ENCODE measurements at places on chromosomes 7 and 10.

GRCh38 chr7:70614237-70615045 lies 517.5 kb upstream of the GALNT17 start:
- no peak for DNase-seq

- DNase-seq = no peak
Measured at GRCh38 chr7:24896031-24896501, 83.9 kb downstream of the OSBPL3 start.

DNA sequence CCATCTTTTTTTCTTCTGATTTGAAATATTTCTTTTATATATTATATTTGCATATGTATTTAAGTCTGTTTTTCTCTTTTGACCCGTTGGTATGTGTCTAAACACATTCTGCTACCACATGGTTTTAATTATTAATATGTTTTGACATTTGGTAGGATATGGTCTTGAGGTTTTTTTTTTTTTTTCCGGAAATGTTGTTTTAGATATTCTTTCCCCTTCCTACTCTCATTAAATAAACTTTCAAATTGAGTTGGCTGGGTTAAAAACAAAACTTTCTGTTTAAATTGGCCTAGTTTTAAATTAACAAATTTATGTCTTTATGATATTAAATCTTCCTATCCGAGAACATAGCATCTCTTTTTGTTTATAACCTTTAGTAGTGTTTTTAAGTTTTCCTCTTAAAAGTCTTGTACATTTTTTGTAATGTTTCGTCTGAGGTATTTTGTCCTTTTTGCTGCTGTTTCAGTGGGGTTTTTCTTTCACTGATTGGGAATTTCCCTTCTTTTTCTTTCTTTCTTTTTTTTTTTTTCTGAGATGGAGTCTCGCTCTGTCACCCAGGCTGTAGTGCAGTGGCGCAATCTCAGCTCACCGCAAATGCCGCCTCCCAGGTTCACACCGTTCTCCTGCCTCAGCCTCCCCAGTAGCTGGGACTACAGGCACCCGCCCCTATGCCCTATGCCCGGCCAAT lies 25.4 kb downstream of the STAM start:
- no peak for DNase-seq

DNA sequence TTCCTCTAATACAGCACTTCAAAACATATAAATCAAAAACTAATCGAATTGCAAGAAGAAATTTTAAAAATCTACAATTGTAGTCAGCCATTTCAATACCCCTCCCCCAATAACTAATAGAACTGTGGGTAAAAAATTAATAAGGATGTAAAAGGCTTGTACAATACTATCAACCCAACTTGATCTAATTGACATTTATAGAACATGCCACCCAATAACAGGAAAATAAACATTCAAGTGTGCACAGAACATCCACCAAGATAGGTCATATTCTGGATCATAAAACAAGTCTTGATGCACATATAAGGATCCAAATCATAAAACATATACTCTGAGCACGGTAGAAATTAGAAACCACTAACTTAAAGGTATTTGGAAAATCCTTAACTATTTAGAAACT lies 4.0 kb upstream of the GPAM start:
- DNase-seq = no peak

DNA sequence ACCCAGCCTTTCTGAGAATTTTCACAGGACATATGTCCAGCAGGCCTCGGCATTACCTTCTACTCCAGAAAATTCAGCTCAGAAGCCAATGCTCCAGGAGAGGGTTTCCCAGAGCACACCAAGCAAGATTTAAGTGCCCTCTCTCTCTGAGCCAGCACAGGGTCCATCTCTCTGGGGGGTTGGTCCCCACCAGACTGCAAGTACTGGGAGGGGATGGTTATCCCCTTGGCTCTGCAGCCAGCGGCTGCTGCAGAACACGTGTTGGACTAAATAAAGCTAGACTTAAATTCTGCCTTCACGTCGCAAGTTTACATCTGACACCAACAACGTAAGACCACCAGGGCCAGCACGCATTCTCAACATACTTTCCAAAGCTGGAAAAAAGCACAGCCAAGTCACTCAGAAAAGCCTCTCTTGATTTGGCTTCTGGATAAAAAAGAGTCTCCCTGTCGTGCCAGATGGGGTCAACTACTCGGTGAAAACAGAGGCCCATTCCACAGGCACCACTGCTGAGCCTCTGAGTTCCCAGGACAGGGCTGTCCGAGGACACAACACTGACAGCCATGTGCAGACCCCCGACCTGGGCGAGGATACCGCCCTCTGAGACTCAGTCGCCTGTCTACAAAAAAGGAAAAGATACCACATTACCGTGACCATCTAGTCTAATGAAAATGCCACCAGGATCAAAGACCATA lies 77.3 kb downstream of the CTBP2 start:
- DNase-seq = no peak

DNA sequence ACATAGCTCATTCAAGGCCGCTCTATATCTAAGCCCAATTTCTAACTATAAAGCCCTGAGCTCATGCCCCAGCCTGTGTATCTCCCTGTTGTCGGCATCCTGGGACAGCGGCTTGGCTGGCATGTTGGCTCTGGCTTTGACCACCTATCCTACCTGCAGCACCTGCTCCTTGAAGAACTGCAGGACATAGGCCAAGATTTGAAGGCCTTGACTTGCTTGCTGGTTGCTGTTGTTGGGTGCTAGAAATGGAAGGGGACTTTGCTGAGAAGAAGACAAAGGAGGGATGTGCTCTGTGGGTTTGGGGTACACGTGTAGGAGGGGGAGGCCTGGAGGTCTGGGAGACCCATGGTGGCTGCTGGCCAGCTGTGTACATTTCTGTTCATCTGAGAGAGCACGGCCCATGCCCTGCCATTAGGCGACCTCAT lies 11.1 kb downstream of the PNLIPRP2 start:
- no peak for DNase-seq

DNA sequence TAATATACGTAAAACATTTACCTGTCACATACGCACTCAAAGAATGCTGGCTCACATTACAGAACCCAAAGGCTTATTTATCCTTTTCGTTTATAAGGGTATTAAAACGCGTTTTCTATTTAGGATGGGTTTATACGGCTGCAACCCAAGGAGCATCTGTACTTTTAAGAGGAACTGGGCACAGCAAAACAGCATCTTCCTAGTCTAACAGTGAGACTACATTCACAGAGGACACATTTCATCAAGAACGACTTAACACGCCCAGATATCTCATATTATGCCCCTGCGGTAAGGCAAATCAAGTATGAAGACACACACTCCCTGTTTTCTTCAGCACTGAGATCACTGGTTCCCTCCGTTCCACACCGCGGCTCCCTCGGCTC lies 533 bp upstream of the DMTF1 start:
- no peak for DNase-seq

DNA sequence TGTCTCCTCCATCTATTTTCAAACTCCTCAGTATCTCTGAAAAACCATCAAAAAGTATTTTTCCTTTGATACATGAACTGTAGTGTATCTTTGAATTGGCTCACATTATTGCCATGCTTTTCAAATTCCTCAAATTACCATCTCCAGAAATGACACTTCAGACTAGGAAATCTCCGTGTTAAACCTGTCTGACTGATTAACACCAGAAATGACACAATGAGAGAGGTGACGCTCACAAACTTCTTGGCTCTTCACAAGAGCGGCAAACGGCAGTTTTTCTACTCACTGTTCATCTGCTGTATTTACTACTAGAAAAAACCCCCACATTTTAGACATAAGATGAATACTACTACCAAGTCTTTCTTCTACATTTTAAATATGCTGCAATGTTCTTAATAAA lies 56.6 kb downstream of the MKX start:
- DNase-seq = no peak

DNA sequence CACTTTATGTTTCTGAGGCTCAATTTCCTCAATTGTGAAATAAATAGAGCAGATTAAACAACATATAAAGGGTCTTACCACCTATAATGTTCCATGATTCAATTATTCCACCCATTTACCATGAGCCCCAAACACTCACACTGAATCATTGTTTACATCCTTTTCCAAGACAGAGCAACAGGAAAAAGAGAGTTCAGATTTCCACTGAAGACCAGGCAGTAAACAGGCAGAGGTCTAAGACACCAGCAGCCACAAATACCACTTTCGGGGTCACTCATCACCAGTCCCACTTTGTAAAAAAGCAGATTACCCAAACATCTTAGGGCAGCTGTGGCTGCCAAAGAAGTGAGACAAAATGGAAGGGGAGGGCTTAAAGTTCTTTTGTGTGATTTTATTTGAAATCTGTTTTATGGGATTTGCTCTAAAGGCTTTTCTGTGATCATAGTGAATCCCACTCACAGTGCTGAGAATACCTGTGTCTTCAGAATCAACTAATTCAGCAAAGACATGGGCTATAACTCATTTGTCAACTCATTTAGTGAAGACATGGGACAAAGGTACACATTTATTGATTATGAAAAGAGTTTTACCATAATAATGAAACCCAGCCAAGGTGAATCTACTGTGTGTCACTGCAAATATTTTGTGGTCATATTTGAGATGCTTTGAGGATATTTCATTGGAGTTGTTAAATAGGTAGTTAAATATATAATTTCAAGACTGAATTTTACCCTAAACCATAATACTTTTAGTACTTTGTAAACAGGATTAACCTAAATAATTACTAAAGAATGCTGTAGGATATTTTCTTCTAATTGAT lies 24.8 kb upstream of the DLD start:
- no peak for DNase-seq

DNA sequence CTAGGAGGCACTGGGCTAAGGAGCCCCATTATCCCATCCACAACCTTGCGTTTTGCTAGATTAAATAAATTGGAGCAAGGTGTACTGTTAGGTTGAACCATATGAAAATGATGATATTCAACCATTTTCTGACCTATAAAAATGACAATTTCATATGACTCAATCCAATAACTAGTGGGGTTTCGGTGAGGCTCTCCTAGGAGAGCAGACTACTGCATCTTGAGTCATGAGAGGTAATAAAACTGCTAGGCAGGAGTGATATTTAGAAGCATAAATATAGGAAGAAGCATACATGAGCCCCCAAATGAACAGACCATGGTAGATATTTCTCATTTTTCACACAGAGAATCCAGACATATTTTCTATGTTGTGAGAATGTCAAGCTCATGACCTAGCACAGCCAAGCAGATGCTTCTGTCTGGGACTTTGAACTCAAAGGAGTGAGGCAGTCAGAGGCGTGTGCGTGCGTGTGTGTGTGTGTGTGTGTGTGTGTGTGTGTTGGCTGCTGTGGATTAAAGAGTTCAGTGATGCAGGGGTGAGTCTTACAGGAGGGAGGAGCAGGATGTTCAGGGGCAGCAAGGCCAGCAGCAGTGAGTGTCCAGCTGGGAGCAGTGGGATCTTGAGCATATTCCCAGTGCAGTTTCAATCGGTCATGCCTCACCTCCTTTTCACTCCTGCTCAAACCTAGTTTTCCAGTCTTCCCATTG lies 17.8 kb upstream of the WDR11 start:
- DNase-seq = no peak

DNA sequence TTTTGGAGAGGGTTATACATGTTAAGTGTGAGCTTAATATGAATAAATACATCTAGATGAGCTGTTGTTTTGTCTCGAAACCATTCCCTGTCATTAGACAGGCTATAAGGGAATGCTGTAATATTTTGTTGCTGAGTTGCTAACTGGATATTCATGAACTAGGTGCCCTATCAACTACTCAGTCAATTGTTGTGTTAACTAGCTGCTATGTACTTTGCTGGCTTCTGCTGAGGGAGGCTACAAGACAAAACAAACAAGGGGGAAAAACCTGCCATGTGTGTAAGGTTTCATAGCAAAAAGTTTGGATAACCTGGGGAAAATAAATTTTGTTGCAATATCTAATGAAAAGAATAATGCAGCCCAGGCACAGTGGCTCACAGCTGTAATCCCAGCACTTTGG lies 110.4 kb downstream of the CSTF2T start:
- DNase-seq = no peak

GRCh38 chr10:6995831-6996230 lies 415.0 kb downstream of the SFMBT2 start:
- DNase-seq = no peak

DNA sequence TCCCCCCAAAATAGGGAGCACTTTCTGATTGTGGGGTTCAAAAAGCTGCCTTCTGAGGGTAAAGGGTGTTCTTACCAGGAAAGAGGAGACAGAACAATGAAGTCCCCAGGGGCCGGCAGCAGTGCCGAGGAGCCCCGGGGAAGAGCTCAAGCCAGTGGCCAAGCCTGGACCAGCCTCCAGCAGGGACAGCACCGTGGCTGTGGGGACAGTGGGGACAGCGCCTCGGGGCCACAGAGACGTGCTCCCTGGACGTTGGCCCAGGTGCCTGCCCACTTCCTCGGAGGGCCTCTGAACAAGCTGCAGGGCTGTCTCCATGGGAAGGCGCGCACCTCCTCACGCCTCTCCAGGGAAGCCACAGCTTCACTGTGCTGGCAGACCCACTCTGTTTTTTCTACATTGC lies 312.6 kb downstream of the PTPRN2 start:
- no peak for DNase-seq

DNA sequence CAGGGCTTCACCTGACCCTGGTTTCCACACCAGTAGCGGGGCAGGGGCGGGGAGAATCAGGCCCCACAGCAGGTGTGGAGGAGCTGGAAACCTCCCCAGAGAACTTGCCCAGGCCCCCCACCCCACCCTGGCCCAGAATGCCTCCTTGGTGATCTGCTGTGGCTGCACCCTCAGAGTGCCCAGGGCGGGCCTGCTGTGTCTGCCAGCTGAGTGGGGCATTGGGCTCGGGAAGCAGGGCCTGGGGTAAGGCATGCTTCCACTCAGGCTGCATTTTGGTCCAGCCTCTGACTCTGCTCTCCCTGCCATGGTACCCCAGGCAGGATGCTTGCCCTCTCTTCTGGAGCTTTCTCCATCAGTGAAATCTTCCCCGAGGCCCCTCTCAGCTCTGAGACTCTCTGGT lies 1.1 kb upstream of the CRHR2 start:
- DNase-seq = no peak

DNA sequence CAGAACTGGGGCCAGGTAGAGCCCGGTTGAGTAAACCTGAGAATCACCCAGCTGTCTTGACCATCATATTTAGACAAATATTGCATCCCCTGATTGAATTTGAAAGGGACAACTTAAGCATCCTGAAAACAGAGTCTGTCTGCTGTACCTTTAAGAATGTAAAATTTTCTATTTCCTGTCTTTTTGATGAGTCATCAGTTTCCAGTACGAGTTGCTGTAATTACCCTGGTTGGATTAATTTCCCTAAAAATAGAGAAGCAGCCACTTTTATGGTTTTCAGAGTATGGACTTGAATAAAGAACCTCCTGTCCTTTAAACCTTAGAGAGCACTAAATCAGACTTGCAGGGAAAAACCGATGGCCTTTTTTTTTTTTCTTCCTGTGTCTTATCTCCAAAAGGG lies 164.6 kb upstream of the SH2B2 start:
- no peak for DNase-seq

DNA sequence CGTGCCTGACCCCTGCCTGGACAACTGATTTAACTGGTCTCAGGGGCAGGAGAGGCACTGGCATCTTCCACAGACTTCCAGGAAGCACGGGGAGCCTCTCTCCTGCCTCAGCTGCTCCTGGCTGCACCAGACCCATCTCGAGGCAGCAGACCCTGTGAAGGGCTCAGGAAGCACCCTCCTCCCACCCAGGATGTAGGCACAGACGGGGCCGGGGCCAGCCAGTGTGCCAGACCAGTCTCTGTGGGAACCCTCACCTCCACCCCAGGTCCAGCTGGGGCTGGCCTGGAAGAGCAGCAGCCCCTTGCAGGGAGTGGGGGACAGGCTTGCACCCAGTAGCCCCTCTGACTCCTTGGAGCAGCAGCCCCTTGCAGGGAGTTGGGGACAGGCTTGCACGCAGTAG lies 56.3 kb downstream of the RASGEF1A start:
- no peak for DNase-seq

Measured in stimulated activated CD4-positive, alpha-beta T cell treated with anti-CD3 and anti-CD28 coated beads, Interleukin-12 subunit alpha, Interleukin-12 subunit beta, amount 100 ng/mL, for 24 hours (primary cell).